Gastroesophageal sphincter (tissue), 4 donors: ENCODE measurements at places on chromosomes 5 and 9. TPM values are rescaled to one million over a fixed set of nuclear protein-coding genes. Genes with fewer than 3 reads are reported as not detected.
A peak's percentile ranks its signal among the peaks of the same experiment; 100 is the strongest.

GRCh38 chr5:134920848-134921575 is 16.1 kb downstream of the PCBD2 start:
- no peak for ATAC-seq

GRCh38 chr9:137707361-137707760 is 88.6 kb downstream of the EHMT1 start:
- no peak for ATAC-seq

DNA sequence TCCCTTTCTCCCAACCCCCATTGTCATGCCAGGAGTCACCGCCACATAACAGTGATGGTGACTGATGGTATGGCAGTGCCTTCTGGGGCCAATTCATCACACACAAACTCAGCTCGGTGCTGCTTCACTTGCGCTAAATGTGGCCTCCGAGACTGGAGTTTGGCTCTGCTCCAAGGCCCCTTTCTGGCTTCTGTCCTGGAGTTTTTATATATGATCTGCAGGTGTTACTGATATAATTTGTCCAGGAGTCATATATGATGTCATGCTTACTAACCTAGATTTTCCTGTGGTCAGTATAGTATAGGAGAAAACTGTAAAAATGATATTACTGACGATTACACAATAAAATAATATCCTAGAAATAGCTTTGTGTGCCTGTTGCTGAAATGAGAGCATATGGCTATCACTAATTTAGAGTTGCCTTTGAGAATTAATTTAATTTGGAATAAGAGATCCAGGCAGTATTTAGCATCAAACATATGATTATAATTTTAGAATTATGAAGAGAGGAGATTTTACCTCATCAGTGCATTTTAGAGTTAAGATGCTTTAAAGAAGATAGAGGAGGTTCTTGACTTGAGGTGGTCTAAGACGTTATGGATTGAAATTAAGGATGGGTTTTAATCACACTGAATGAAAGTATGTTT is 334.1 kb upstream of the CD180 start:
- no peak for ATAC-seq

The GPR151 gene
- not detected for total RNA-seq

DNA sequence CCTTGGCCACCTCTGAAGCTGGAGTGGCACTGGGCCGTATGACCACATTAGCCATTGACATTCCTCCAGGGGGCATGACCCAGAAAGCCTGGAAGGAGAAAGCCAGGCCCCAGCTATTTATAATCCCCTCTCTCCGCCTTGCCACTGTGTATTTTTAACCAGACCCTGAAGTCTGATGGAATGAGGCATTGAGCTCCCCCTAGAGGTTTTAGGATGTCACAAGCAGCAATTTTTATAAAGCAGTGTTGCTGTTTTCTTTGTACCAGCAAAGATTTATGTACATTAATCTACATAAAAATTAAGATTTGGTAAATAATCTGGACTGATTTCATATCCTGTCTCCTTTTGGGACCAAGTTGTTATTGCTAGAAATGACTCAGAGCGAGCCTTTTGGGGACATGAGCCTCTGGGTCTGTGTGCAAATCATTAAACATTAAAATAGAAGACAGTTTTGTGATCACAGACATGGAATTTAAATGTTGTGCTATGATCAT is 127.1 kb downstream of the TRIO start:
- ATAC-seq, result peak; percentile 75

DNA sequence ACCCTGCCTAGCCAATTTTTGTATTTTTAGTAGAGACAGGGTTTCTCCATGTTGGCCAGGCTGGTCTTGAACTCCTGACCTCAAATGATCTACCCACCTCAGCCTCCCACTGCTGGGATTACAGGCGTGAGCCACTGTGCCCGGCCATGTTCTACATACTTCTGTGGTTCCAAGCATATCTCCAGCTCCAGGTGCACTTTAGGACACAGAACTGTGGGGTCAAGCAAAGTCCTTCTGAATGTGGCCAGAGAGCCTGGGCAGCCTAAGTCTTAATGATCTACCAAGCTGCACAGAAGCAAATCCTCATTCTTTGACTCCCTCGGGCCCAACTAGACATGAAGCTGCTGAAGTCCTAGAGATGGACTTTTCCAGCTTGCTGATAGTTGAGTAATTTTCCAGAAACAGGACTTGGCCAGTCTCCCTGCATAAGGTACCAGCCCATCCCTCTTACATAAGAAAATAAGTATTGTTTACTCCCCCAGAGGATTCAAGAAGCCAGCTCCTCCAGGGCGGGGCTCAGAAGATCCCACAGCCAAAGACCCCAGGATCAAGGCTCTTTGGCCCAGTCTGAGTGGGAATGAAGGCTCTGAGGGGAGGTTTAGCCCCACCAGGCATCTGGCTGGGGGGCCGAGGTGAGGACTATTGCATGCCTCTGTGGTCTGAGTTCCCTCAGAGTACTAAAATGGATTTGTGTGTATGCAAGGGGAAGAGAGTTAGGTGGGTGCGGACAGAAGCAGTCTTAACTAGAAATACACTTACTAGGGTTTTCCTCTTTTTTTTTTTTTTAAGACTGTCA is 8.7 kb downstream of the CLTB start:
- peak; percentile 71 for ATAC-seq

- ATAC-seq, result no peak
Measured at GRCh38 chr5:173750538-173751265, 134.3 kb upstream of the BOD1 start.

GRCh38 chr5:174425271-174425963 is 299.0 kb upstream of the MSX2 start:
- no peak for ATAC-seq

DNA sequence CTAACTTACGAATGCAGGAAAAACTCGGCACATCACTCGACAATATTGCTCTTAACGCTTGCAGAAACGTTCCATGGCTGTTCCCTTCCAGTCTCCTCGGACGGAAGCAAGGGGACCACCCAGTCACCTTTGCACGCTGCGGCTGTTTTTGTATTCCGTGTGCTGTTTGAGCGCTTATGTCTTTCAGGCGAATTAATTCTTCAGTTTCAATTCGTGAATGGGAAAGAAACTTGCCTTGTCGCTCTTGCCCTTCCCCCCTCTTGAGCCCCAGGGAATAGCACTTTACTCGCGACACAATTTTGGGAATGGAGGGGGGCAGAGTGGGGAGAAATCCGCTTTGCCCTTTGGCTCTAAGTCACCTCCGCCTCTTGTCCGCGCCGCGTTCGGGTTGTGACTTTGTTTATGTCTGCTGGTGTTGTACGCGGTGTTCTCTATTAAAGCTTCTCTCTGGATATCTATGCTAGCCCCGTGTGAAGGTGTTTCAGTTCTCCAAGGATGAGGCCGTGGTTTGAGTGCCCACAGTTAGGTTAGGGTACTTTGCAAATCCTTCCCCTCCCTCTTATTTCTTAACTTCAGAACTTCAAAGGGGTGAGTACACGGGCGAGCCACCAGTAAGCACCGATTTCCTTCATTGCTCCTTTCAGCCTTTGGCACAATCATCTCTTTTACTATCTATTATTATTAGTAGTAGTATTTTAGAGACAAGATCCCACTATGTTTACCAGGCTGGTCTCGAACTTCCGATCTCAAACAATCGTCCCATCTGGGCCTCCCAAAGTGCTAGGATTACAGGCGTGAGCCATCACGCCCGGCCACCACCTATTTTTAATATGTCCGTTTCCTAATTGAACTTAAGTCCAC is 2.7 kb downstream of the FOXB2 start:
- ATAC-seq, result no peak

- no peak for ATAC-seq
Measured at GRCh38 chr5:68315679-68316271, 100.2 kb downstream of the PIK3R1 start.

- ATAC-seq, result no peak
Measured at GRCh38 chr9:86175223-86175622, 75.9 kb upstream of the GOLM1 start.

GRCh38 chr5:126354858-126355731 is 68.1 kb upstream of the GRAMD2B start:
- ATAC-seq, result no peak

GRCh38 chr5:45793638-45794532 is 97.7 kb upstream of the HCN1 start:
- no peak for ATAC-seq

- ATAC-seq, result no peak
Measured at GRCh38 chr9:89664010-89664409, 59.2 kb downstream of the GADD45G start.

The CEP78 gene
- total RNA-seq, result 7.4 TPM

- ATAC-seq, result no peak
Measured at GRCh38 chr5:87074934-87075541, 192.6 kb upstream of the RASA1 start.

The TUSC1 gene
- 24.1 TPM for total RNA-seq

GRCh38 chr9:98410185-98410697 is 154.8 kb upstream of the TBC1D2 start:
- ATAC-seq, result no peak

The FOXD4L4 gene
- total RNA-seq, result 0.23 TPM

The HK3 gene
- 11.5 TPM for total RNA-seq

DNA sequence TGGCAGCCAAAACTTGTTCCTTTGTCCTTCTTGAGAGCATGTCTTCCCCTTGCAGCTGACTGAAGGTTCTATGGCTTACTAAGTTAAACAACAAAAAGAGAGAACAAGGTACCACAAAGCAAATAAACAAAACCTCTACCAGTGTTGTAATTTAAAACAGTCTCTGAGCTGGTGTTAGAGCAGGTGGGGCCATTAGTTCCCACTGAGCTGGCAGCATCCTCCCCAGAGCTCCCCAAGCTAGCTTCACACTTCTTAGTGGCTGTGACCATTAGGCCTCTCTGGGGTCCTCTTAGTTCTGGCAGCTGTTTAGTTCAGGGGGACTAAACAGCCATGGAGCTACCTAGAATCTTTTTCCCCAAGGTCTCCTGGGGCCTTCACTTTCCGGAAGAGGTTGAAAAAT is 128.6 kb upstream of the ELL2 start:
- ATAC-seq, result no peak

DNA sequence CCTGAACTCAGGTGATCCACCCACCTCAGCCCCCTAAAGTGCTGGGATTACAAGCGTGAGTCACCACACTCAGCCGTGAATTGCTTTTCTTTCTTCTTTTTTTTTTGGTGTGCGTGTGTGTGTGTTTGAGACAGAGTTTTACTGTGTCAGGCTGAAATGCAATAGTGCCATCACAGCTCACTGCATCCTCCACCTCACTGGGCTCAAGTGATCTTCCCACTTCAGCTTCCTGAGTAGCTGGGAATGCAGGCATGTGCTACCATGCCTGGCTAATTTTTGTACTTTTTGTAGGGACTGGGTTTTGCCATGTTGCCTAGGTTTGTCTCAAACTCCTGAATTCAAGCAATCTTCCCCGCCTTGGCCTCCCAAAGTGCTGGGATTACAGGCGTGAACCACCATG is 113.7 kb upstream of the HAPLN1 start:
- no peak for ATAC-seq

GRCh38 chr5:138953387-138954256 is 78.5 kb upstream of the LRRTM2 start:
- ATAC-seq, result peak; percentile 93

DNA sequence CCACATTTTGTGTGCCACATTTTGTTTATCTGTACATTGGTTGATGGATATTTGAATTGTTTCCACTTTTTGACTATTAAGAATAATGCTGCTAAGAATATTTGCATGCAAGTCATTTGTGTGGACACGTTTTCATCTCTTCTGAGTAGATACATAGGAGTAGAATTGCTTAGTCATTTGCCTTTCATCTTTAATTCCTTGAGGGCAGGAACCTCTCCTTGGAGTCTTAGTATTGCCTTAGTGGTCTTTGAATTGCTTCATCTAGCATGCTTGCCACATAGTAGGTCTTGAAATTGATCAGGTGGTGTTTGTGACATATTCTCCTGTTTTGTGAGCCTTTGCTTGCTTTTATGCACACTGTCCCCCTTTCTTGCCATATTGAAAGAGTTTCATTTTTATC is 128.5 kb downstream of the NR3C1 start:
- no peak for ATAC-seq

The OR5C1 gene
- not detected for total RNA-seq

- peak; percentile 41 for ATAC-seq
Measured at GRCh38 chr9:14030375-14031059, 283.4 kb downstream of the NFIB start.

DNA sequence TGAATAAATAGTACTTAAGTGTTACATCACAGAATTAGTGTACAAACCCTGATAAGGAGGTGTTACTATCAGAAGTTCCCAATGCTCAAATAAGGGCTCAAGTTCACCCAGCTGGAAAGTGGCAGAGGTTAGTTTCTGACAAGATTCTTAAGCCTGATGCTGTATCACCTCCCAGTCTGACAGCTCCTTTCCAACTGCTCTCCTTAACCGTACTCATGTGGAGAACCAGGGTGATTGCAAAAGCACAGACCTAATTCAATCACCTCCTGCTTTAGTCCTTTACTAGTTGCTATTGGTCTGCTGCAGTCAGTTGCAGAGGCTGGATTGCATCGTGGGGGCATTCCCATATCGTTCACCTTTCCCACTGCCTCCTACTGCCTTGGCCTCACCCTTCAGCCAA is 100.4 kb upstream of the ZNF618 start:
- no peak for ATAC-seq

GRCh38 chr9:88023001-88023400 is 48.7 kb upstream of the CDK20 start:
- no peak for ATAC-seq
